ENCODE measurements at places on chromosomes 2 and 18. TPM values are rescaled to one million over a fixed set of nuclear protein-coding genes. Genes with fewer than 3 reads are reported as not detected.
A peak's percentile ranks its signal among the peaks of the same experiment; 100 is the strongest.

GRCh38 chr2:240886678-240887609 lies 9.0 kb downstream of the MAB21L4 start:
- DNase-seq, result no peak

GRCh38 chr2:173075781-173076580 lies at the start of gene MAP3K20:
Gene MAP3K20 (plus strand): TSS chr2:173075846. CDS start chr2:173091032, 15,186 bp downstream.
- peak; percentile 74 for DNase-seq

DNA sequence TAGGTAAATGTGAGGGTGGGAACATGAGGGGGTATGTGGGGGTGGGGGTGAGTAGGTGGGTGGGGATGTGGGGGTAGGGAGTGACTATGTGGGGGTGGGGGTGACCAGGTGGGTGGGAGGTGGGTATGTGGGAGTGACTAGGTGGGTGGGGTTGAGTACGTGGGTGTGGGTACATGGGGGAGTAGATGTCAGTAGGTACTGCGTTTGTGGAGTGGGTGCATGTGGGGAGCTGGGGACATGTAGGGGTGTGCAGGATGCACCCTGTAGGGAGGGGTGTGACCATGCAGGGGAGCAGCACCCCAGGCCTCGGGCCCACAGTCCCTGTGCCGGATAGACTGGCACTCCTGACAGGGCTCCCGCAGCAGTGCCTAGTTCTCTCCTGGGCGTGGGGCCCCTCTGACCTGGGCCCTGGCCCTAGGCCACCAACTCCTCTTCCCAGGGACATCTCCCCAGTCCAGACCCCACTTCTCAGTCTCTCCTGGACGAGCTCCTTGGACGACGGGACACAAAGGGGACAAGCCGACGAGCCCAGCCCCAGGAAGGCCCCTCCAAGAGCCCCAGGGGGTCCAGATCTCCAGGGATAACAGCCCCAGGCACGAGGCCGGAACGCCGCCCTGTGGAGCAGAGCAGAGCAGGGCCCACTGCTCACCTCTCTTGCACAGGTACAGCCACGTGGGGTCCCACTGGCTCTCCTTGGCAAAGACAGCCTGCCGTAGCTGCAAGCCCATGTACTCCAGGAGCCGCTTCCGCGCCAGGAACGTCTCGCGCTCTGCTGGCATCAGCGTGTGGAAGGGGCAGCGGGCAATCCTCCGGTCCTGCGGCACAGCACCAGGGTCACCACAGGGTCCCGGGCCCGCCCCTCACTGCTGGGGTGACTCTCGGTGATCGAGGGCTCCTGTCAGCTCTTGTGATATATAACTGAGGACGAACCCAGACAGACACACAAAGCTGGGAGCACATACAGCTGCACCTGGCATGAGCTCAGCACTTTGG lies 58.2 kb downstream of the ANKMY1 start:
- DNase-seq, result no peak

- no peak for DNase-seq
Measured at GRCh38 chr2:224055101-224055500, 16.0 kb upstream of the SERPINE2 start.

DNA sequence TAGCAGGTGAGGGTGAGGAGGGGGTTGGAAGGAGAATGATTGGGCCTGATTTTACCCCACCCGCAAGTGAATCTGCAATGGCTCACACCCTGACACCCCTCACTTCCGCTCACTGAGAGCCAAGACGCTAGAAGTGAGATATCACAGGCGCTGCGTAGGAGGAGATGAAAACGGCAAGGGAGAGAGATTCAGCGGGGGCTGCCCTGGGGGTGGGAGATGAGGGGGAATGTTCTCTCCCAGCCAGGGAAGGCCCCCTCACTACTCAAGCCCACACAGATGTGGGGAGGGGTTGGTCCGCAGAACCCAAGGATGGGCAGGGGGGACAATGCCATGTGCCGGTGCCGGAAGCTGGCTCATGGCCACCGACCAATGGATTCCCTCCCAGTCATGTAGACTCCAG lies 32.9 kb downstream of the LOXHD1 start:
- DNase-seq, result no peak

- no peak for DNase-seq
Measured at GRCh38 chr18:48167897-48168253, 237.4 kb upstream of the SMAD2 start.

- DNase-seq, result no peak
Measured at GRCh38 chr2:71834796-71835195, 312.9 kb downstream of the CYP26B1 start.

DNA sequence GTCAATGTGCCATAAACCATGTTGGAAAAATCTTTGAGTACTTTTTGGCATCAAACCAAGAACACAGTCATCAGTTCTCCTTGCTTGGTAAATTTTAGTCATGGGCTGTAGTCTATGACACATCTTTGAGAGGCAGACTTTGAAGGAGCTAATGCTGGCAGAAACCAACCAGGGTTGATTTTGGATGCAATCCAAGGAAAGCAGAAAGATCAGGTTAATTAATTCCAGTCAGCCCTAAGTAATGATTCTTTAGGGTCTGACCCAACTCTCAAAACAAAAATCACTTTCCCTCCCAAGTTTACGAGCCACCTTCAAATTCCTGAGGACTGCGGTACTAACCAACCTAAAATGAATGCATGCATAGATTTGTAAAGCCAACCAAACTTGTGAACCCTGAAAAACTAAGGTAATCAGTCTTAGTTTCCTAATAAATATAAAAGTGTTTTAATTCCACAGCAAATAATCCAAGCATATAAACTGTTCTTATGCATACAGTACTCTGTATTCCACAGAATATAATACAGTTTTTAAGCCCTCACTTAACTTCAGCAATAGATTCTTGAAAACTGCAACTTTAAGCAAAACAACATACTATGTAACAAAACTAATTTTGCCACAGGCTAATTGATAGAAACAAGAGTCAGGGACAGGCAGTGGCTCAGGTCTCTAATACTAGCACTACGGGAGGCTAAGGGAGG lies 22.0 kb downstream of the AP1S3 start:
- DNase-seq, result peak; percentile 98

DNA sequence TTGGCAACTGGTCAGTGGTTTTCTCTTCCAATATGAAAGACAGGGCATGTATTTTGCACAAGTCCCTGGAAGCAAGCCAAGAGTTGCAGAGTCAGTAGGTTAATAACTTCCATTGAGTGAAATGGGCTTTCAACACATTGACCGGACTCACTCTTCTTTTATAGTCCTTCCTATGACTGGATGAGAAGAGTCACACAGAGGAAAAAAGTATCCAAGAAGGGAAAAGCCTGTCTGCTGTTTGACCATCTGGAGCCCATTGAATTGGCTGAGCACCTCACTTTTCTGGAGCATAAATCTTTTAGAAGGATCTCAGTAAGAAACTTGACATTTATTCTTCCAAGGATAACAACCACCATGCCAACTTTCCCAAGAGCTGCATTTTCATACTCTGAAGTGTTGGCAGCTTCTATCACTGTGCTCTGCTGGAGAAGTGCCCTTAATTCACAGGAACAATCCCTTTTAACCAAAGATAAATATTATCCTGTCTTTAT lies 45.4 kb downstream of the RASGRP3 start:
- DNase-seq, result no peak

GRCh38 chr18:77461062-77461688 lies 211.5 kb downstream of the GALR1 start:
- no peak for DNase-seq

DNA sequence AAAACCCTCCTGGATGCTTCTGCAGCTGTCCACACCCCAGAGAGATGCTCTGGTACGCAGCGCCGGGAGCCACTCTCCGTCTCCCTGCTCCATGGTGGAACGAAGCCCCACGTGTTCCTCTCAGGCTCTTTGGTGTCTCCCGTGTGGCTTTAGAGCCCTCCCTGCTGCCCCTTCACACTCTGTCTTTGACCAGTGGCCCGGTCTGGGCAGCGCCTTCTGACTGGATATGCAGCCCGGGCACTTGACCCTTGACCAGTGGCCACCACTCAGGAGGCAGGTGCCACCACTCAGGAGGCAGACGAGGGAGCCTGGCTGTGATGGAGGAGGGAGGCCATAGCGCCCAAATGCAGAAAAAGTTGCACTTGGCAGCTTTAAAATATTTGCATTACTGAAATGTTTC lies 214.5 kb upstream of the SALL3 start:
- no peak for DNase-seq

DNA sequence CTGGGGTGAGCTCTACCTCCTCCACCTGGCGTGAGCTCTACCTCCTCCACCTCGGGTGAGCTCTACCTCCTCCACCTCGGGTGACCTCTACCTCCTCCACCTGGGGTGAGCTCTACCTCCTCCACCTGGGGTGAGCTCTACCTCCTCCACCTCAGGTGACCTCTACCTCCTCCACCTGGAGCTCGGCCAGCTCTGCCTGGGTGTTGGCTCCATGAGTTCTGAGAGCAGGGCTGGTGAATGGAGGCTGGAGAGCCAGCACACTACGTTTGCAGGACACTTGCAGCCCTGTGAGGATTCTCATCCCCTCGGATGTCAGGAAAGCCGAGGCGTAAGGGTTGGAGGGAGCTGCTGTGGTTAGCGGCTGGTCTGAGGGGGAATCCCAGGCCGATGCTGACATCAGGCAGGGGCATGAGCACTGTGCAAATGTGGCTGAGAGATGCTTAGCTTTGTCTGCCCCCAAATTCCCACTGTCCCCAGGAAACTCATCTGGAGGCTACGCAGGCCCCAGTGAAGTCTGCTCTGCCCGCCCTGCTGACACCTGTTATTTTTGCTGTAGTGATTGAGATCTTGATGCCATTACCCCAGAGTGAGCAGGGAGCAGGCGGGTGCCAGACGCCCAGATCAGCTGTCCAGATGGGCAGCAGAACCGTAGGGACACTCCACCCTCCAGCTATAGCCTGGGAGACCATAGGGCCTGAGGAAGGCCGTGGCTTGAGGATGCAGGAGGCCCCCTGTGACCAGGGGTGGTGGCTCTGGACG lies 3.3 kb downstream of the CROCC2 start:
- DNase-seq, result no peak

- DNase-seq, result no peak
Measured at GRCh38 chr2:55459279-55459678, 39.6 kb upstream of the CCDC88A start.

GRCh38 chr2:188142636-188143295 lies 148.9 kb upstream of the GULP1 start:
- no peak for DNase-seq

DNA sequence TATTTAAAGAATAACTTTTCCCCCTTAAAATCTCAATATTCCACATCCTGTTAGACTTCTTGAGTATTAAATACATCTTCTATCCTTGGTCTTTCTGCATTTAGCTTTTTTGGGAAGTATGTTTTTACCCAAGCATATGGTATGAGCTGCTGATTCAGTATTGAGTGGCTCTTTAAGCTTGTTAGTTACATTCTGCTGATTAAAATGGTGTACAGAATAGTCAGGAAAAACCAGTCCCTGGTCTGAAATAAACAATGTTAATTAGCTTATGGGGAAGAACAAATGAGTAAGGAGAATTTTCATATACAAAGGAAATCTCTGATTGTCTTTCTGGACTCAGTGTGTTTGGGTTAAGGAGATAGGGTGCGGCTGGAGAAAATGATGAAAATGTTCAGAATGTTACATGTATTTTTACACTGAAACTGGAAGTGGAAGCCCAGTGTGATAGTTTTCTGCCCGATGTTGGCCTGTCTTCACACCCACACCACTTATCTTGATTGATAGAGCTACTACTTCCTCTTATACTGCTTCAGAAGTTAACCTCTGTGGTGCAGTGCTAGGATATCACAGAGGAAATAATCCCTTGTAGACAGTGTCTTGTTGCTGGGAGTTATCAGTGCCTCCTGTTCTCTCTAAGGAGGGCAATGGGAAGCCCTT lies 84.0 kb downstream of the MSH2 start:
- no peak for DNase-seq

GRCh38 chr18:57576316-57576715 lies 10.2 kb downstream of the FECH start:
- DNase-seq, result no peak

GRCh38 chr2:128727914-128728313 lies 409.2 kb upstream of the HS6ST1 start:
- no peak for DNase-seq

DNA sequence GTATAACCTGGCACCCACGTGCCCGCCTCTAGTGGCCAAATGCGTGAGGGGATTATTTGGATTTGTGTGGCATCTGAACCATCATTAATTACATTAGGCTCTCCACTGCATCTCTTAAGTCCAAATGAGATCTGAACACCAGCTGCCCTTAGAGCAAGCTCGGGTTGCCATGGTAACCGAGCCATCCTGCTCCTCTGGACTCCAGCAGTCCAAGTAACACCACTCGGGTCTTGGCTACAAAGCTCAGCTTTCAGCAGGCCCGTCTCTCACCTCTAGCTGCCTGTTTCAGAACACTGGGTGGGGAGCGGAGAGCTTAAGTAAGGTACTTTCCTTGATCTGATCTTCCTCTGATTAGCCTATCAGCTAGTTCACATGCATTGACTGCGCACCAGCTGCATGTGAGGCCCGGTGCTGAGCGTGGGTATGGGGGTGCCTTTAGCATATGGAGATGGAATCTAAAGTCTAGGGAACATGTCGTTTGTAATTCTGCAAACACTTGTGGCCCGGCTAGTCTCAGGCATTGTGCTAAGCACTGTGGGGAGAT lies 14.1 kb upstream of the CYS1 start:
- DNase-seq, result no peak

DNA sequence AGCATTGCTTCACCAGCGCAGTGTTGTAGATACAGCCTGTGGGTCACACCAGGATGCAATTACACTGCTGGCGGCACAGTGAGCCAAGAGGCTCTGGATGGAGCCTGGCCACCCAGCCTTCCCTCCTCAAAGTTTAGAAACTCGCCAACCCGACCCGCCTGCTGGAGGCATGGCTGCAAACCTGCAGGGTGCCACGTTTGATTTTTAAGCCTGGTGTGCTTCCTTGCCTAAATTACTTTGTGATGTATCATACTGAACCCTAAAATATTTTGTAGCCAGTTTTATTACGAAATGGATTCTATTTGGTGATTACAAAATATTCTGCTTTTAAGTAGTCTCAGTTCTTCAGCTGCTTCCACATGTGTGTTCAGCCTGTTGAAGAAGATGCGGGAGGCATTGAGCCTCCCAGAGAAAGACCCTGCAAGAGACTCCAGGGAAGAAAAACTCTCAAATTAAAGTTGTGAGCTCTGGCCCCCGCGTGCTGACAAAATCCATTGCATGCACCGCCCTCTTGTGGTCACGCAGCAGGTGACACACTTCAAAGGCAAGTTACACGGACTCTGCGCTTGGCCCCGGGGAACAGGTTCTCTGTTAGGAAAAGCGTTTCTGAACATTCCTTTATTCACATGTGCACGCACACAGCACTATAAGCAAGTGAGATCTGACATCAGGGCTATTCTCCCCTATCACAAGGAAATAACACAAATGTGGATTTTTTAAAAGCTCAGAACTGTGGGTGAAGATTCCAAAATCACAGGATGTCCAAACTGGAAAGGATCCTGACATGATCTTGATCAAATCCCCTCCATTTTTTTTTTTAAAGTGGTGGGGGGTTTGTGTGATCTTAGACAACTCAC lies 63.0 kb upstream of the TWIST2 start:
- peak; percentile 8 for DNase-seq

FAM228B gene
- total RNA-seq, result 12.1 TPM

LONRF2 gene
- 4.7 TPM for total RNA-seq

RBM44 gene
- 0.03 TPM for total RNA-seq

BOLL gene
- not detected for total RNA-seq

ANKRD62 gene
- not detected for total RNA-seq

CHN1 gene
- 52.7 TPM for total RNA-seq

KCTD1 gene
- 14.8 TPM for total RNA-seq

SLC40A1 gene
- 7.9 TPM for total RNA-seq

NCKAP1 gene
- total RNA-seq, result 88.9 TPM

ALPI gene
- total RNA-seq, result not detected

EIF2AK3 gene
- 13.7 TPM for total RNA-seq

KCNF1 gene
- total RNA-seq, result 0.17 TPM

CYTIP gene
- not detected for total RNA-seq

Data from Caki2 (cell line).